Natural killer cell (primary cell): ENCODE measurements at places on chromosomes 11 and 22. TPM values are rescaled to one million over a fixed set of nuclear protein-coding genes. Genes with fewer than 3 reads are reported as not detected.
A peak's percentile ranks its signal among the peaks of the same experiment; 100 is the strongest.

DNA sequence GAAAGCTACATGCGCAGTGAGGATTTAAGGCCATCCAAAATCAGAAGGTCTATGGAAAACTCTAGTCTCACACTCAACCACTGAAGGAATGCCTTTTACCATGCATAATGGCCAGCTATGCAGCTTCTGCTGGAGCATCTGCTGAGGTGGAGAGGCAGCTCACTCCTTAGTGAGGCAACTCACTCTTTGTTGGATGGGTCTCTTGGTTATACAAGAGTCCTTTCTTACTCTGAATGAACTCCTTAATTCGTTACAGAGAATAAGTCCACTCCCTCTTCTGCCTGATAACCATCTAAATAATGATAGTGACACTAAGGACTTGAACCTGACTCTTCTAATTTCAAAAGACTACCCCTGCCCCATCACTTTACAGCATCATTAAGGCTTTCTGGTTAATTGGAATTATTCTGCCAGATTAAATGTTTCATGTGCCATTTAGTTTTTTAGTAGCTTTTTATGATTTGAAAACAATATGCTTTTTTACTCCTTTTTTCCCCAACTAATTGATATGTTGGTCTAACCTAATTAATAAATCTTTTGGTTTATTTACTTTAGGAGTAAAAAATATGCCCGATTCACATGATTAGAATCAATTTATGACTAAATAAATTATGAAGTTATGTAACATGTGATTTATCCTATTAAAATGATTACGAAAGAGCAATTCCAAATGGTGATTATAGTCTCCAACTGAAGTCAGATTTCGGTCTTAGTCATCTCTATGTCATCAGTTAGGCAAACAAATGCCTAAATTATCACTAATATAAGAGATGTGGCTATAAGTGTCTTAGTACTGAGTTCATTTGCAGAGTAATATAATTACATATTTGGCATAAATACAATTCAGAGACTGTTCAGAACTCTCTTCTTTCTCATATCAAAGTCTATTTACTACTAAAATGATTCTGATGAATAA, 286.7 kb upstream of the CCDC90B start:
- DNase-seq: no peak

DNA sequence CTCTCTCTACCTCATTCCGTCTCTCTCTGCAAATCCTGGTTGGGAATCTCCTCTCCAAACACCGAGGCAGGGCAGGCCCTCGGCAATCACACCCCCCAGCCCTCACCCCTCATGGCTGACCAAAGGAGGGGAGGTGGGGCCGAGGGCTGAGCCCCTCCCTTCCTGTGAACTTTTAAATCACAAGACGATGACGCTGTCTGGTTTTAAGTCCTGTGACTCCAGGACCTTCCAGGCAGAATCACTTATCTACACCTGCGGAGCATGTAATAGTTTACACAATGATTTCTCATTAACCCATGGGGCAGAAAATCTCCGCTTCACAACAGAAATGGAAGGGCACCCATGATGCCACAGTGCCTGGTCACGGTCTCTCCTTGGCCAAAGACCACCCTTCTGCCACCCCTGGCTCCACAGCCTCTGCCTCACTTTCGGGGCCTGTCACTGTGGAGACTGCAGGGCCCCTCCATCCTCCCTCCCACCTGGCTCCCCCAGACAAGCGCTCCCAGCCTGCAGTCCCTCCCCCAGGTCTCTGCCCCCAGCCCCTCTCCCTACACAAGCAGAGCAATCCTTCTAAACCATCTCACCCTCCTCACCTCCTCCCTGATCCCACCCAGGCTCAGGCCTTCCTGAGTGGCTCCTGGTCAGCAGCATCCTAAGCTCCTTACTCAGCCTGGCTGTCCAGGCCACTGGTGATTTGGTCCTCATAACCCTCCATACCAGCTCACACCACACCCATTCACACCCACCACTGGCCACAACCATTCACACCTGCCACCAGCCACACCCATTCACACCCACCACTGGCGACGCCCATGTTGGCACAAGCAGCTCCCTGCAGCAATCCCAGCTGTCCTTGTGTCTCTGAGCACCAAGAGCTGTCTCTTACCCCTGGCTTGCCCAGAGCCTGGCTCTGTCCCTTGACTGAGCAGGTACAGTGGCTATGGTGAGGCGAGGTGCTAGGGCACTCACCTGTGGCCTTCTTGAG, 30.7 kb upstream of the ARFGAP3 start:
- DNase-seq: no peak

- peak; percentile 68 for DNase-seq
Measured at GRCh38 chr11:3154001-3154599, 11.0 kb downstream of the OSBPL5 start.

DNA sequence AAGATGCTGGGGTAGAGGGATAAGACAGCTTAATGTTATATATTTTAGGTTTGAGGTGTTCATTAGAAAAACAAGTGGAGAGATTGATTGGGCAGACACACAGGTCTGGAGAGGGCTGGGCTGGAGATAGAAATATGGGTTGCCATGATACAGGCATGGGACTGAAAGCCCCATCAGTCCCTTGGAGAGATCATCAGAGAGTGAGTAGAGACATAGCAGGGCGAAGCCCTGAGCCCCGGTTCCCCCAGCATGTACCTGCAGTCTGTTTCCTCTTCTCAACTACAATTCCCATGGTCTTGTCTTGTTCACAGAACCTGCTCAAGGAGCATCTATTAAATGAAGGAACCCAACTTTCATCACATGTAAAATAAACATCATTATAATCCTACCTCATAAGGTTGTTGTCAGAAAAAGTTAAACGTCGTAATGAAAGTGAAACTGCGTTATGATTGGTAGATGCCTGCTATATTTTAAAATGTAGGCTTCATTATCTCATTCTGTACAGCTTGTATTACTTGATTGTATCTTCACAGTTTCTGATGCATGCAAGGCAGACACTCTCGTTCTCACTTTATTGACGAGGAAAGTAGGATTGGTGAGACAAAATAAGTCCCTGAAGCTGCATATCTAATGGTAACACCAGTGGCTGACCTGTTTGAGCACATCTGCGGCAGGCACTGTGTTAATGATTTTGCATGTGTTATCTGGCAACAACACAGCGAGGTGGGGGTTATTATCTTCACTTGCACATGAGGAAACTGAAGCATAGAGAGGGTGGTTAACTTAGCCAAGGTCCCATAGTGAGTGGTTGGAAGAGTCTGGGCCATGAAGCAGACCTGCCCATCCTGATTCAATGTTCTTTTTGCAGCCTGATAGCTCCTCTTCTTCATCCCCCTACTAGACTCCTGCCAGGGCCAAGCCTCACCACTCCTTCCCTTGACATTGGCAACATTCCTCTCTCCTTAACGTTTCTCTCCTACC, 63.5 kb downstream of the ENDOD1 start:
- no peak for DNase-seq

DNA sequence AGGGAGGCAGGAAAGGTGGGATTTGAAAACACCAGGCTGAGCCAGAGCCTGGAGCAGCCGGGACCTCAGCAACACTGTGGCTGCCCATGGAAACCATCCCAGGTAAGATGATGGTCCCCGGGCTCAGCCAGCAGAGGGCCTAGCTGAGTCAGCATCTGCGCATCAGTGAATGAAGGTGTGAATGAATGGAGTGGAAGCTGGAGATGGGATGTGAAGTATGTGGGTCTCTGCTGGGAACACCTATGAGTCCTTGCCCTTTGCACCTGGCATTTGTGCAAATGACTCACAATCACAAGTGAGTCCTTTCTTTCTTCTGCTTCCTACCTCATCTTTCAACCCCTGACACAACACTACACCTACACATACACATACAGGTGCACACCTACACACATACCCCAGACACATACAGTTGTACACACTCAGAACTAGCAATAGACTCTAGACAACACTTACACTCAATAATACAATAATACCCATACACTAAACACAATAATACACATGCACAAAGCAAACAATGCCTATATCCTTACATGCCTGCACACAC, 62.8 kb upstream of the PRDM11 start:
- peak; percentile 37 for DNase-seq

- DNase-seq: peak; percentile 73
Measured at GRCh38 chr11:66386171-66387069, 14.9 kb upstream of the SLC29A2 start.

The TSPAN32 gene
- 327 TPM for total RNA-seq
